Amygdala (tissue), 56 donors: ENCODE measurements at places on chromosomes 4 and X.

GRCh38 chrX:530726-531610 is 99.6 kb upstream of the SHOX start:
- DNase-seq, result no peak

DNA sequence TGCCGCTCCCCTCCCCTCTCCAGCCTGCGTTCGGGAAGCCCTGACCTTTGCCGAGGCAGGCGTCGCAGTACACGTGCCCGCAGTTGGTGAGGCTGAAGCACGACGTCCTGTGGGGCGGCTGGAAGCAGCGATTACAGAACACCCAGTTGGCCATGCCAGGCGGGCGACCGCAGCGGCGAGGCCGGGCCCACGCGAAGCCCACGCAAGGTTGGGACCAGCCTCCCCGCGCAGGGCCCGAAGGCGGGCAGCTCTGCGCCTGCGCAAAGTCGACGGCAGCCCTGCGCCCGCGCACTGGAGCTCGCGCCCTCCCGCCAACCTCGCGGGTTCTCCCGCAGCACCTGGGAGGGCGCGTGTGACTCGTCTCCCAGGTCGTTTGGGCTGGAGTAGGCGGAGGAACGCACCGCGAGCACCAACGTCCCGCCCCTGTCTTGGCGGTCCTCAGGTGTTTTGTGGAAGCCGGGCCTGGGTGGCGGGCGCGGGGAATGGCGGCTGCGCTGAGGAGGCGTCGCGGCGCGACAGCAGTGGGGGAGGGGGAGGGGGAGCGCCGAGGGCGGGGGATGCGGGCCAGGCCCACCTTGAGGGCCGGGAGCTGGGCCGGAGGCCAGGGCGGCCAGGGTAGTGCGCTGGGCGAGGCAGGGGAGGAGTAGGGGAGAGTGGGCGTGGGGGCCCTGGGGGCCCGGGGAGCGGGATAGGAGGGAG is at the start of gene RNF212:
Gene RNF212, minus strand, starts transcription at position 254 of the 699 bp plus-strand sequence. Its CDS starts 100 bp downstream, at position 154.
- no peak for DNase-seq

GRCh38 chrX:53305996-53306937 is 24.9 kb upstream of the IQSEC2 start:
- no peak for DNase-seq

- no peak for DNase-seq
Measured at GRCh38 chr4:165288639-165289422, 38.6 kb upstream of the MSMO1 start.

DNA sequence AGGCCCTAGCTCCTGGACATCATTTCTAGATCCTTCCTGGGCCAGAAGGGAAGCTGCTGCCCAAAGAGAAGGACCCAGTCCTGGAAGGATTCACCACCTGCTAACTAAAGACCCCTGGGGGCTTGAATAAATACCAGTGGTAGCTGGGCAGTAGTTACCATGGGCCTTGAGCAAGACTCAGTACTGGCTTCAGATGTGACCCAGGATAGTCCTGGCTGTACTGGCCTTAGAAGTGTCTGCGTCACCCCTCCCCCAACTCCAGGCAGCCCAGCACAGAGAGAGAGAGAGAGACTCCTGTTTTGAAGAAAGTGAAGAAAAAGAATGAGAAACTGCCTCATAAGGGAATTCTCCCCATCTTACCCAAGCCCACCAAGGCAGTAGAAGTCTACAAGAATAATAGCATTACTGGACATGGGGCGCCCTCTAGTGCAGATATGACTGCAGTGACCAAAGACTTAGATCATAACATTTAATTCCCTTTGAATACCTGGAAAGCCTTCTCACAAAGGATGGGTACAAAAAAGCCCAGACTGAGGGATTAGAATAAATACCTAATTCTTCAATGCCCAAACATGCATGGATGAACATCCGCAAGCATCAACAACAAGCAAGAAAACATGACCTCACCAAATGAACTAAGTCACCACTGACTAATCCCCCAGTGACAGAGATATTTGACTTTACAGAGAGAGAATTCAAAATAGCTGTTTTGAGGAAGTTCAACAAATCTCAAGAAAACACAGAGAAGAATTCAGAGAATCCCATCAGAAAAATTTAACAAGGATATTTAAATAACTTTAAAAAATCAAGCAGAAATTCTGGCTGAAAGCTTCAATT is 171.8 kb downstream of the HNRNPD start:
- DNase-seq, result no peak

GRCh38 chr4:73620115-73620792 is at the start of gene RASSF6:
Gene RASSF6 (minus strand): TSS chr4:73620436. CDS start chr4:73611795, 8,641 bp downstream.
- DNase-seq, result no peak

- no peak for DNase-seq
Measured at GRCh38 chr4:152635851-152636250, 43.9 kb downstream of the TMEM154 start.

GRCh38 chr4:173121076-173121561 is 47.5 kb upstream of the GALNT7 start:
- DNase-seq, result no peak

DNA sequence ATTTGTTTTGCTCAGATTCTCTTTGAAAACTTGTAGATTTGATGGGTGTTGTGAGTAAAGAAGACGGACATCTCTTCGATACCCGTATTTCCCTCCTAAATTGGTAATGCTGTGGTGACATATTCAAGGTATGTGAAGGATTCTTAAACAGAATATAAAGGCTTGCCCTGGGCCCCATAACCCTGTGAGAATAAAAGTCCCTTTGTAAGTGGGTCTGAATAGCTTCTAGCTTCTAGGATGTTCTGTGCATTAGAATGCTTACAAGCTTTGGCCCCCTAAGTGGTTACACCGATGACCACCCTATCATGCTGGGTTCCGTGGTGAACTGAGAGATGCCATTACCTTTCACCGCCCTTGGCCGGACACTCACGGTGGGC is 574 bp upstream of the MOB1B start:
- DNase-seq, result no peak

GRCh38 chr4:147034372-147034771 is 88.7 kb upstream of the TTC29 start:
- no peak for DNase-seq

- DNase-seq, result no peak
Measured at GRCh38 chr4:55358668-55359067, 12.6 kb downstream of the SRD5A3 start.

GRCh38 chr4:89196745-89197144 is 85.4 kb downstream of the TIGD2 start:
- DNase-seq, result no peak

DNA sequence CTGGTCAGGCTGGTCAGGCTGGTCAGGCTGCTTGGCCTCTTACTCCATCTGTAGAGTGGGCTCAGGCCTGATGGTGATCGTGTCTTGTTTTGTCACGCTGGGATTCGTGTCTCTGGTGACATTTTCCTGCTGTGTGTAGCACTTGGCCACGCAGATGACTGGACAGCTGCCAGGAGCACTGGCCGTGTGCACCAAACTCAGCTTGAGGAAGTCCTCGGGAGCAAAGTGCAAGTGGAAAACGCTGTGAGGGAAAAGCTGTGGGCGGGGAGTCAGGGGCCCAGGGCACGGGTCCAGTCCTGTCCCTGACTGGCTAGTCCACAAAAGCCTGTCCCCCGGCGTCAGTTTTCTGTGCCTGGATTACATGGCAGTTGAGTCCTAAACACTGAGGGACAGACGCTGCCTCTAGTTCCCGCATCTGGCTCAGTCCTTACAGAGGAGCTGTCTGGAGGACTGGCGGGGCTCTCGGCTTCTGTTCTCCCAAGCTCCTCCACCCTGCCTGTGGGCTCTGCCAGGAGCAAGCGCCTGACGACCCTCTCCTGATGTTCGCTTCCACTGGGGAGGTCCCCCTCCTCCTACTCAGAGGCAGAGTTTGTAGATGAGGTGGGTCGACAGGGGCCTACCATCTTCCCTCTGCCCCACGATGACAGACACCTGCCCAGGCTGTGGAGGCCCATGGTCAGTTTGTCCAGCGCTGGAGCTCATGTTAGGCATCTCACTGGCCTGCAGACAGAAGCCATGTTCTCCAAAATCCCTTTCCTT is 35.9 kb upstream of the GRPEL1 start:
- no peak for DNase-seq

- no peak for DNase-seq
Measured at GRCh38 chrX:150334981-150335380, 28.1 kb upstream of the MAMLD1 start.

- no peak for DNase-seq
Measured at GRCh38 chr4:107122736-107123135, 86.6 kb upstream of the DKK2 start.

GRCh38 chrX:39836802-39837420 is 260.8 kb downstream of the BCOR start:
- DNase-seq, result no peak

DNA sequence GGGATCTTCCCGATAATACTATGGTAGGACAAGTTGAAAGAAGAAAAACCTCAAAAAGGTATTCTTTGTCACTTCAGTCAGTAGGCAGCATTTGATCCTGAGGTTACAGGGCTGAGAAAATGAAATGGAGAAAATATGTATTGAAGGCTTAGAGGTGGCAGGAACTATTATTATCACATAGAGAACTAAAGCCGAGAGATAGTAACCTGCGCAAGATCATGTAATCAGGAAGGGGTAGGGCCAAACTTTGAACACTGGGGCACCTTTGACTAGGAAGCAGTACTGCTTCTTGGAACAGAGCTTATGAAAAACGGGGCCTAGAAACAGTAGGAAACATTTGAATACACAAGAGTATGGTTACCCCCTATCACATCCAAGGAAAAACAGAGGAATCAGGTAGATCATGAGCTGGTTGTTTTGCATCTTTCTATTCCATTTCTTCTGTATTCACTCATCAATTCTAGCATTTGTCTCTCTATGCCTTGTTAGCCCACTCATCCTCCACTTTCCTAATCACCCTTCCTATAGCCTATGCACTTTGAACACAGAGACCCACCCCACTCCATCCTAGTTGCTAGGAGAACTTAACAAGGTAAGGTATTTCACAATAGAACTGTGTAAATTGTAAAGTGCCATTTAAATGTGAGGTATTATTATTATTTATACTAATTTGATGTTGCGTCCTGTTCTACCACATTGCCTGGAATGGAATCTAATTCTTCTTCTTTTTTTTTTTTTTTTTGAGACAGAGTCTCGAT is 34.6 kb upstream of the SLC9A7 start:
- DNase-seq, result no peak

DNA sequence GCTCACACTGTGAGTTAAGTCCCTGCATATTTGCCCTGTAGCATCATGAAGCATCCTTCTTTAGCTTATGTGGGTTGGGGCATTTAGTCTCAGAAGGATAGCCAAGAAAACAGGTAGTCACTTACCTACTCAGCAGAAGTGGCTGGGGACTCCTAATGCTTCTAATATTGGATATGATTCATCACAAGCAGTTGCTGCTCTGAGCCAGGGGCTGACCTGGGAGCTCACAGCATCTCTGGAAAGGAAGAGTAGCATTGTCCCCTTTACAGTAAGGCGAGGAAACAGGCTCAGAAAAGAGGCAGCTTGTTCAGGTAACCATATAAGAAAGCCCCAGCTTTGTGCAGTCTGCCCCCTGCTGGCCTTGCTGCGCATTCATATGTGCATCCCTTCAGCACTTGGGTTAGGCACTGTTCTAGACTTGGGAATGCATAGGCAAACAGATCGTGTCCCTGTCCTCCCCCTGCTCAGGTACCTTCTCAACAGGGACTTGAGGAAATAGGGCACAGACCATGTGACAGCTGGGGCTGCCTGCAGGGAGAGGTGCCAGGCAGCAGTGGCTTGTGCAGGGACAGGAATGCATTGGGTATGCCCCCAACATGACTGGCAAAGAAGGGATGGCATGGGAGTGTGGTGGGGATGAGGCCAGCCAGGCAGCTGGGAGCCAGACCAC is 35.7 kb upstream of the TBC1D14 start:
- peak; percentile 6 for DNase-seq

DNA sequence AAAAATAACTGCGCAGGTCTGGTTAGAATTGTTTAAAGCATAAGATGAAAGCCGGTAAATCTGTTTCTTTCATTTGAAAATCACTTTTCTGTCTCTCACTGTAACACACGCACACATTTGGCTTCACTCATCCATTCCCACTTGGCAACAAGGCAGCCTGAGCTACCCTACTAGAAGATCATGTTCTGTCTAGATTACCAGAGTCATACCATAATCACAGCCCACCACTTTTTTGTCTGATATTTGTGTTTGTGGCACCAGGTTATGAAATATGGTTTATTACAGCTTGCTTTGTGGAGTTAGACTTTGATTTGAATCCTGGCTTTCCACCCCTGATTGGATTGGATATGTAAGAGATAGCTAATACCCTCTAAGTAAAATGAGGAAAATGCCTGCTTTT is 2.2 kb downstream of the USO1 start:
- DNase-seq, result no peak

DNA sequence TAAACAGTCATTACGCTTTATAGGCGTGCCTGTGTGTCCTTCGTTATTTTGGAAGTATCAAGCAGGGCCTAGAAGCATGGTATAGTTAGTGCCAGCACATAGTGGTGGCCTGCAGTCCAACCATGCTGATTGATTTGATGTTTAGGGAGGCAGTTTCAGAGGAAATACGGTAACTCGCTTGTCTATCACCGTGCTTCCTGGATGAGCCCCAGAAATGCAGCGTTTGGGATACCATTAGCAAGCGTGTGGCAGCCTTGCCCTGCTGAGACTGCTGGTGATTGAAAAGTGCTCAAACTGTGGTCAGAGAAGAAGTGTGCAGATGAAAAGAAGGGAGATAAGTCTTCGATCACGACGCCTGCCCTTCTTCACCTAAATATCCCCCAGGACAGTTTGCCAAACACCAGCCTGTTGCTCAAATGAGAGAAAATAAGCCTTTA is 158.4 kb downstream of the CHIC2 start:
- DNase-seq, result no peak
